ENCODE measurements at places on chromosomes 1 and 21.
A peak's percentile ranks its signal among the peaks of the same experiment; 100 is the strongest.

GRCh38 chr21:21057349-21058062 is 59.3 kb downstream of the NCAM2 start:
- DNase-seq, result no peak

DNA sequence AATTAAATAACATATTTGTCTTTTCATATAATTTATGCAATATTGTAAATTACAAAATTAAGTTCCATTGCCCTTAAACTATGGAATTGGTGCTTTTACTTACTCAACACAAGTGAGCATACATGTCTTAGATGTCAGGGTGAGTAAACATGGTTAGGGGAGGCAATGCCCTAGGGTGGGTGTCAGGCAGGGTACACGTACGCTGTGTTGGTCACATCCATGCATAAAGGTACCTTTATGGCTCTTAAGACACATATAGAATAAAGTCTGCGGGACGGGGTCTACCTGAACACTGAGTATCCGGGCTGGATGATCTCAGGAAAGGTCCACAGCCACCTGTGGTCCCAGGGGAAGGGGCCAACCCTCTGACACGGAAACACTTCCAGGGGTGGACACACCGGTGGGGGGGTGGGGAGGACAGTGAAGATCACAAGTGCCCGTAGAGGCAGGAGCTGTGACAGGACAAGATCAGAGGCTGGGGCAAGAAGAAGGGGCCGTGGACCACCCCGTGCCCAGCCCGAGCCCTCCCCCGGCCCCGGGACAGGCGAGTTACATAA is 720 bp downstream of the LIN9 start:
- DNase-seq, result peak; percentile 23

DNA sequence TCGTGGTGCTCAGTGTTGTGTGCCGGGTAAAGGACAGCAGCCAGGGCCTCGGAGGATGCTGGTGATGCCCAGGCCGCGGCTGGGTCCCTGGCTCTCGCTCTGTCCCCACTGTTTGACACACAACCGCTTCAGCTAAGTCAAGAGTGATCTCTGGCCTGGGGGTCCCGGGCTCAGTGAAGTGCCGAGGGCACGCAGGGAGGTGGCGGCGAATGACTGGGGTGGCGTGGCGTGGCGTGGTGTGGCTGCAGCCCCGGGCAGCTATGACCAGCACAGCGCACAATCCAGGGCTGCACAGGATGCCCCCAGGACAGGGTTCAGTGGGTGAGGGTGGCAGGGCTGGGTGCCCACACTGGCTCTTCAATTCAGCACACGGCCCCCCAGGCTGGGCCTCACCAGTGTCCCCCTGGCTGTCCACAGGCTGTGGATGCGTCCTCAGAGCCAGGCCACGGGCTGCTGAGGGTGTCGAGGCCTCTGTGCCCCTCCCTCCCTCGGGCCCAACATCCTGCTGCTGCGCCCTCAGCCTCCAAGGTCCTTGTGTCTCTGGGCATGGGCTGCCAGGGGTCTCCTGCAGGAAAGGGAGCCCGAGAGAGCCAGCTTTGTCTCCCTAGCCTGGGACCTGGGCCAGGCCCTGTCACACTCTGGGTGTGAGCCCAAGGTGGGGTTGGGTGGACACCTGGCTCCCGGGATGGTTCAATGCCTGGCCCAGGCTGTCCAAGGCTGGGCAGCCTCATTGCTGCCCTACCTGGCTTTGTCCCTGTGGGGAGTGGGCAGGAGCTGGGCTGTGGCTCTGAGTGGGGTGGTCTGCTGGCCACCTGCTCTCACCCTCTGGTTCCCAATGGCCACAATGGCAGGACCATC is 12.0 kb upstream of the SKI start:
- DNase-seq, result no peak

DNA sequence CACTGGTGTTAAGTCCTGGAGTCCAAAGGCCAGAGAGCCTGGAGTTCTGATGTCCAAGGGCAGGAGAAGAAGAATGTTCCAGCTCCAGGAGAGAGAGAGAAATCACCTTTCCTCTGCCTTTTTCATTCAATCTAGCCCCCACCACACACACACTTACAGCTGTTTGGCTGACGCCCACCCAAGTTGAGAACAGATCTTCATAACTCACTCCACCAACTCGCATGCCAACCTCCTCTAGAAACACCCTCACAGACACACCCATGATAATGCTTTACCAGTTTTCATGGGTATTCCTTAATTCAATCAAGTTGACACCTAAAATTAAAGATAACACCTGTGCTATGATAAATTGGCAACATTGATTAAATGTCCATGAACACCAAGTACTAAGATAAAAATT is 42.0 kb downstream of the MNDA start:
- no peak for DNase-seq

- no peak for DNase-seq
These were observed 41.2 kb downstream of the NME7 start for GRCh38 chr1:169326261-169326955.

DNA sequence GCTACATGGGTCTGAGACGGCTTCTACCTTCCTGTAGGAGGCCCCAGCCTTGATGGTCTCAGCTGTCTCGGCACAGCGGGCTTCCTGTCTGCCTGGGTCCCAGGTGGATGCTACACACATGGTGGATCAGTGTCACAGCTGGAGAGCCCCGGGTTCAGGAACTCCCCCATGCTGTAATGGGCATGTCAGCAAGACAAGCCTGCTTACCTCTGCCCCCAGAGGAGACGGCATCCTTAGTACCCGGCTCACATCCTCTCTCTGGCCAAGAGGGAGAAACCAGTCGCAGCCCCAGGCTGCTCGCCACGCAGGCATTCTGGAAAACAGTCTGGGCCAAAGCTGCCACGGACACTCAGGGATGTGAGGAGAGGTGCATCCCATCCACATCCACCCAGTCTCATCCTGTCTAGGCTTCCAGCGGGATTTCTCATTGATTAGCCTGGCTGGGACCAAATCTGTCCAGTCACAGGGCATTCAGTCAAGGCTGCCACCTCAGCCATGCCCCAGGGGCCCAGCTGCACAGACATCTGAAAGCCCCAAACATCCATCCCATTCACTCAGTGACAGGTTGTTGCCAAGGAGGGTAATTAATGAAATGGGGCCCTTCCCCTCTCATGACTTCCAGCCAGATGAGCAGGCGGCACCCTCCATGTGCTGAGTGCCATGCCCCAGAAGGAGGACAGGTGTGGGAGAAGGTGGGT is 10.5 kb downstream of the SNAP47 start:
- no peak for DNase-seq

DNA sequence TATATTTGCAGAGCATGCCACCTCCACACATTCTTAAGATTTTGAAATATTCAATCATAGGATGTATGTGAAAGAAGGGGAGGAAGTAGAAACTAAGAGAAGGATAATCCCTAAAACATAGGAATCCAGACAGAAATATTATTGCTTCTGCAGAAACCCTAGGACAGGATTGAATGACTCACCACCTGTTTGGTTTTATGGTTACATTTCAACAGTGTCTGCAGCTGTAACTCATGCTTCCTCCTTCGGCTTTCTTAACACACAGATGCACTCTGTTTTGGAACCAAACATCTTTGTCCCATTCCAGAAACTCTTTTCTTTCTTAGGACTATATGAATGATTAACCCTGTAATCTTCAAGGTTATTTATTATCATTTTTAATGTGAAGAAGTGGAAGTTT is 20.7 kb downstream of the RGS7 start:
- DNase-seq, result no peak

GRCh38 chr1:91575909-91576519 is 75.4 kb downstream of the CDC7 start:
- DNase-seq, result no peak

DNA sequence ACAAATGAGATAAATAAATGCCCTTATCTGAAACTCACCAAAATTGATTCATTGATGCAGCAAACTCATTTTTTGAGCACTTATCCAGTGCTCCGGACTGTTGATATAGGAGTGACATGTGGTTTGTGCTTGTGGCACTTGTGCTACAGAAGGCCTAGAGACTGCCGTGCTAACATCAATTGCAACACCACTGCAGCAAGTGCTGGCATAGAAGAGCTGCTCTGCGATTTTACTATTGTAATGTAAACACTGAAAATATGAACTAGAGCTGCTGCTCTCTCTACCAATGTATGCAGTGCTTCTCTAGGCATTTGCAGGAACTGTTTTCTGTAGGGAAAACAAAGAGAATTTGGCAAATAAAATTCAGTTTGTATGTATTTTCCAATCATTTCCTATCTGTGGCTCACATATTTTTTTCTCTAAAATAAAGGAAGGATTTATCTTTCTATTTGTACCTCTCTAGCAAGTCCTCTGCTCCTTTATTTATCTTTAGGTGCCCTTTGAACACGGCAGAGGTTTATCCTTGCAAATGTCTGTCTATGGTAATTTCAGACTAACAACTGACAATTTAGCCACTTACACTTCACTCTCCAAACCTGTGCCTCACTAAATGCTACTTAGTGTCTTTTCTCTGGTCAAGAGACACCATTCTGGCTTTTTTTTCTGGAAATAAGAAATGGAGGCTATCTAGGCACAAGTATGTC is 409.5 kb upstream of the ADGRL2 start:
- peak; percentile 12 for DNase-seq

DNA sequence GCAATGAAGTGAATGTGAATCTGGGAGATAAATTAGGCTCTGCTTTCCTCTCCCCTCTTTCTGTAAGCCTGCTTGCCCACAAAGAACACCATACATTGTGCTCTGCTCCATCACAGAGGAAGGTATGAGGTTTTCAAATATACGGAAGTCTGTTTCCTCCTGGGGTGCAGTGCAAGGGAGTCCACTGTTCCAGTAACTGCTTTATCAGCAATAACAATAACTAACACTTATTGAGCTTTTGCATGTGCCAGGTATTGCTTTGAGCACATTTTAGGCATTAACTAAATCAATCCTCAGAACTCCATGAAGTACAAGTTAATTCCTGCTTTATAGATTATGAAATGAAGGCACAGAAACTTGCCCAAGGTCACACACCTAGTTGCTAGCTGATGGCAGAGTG is 10.0 kb downstream of the LTN1 start:
- DNase-seq, result no peak

DNA sequence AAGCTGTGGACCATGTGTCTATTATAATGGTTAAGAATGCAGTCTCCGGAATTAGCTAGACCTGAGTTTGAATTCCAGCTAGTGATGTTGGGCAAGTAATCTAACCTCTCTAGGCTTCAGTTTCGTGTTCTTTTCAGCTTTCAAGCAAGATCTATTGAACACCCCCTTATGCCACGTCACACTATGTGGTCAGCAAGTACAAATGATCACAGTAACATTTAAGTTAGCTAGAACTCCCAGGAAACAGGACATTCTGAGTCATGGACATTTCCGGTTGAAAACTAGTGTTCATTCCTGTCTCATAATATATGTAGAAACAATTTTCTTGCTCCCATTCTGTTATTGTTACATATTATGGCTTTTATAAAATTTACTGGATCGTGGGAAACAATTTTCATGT is 34.0 kb upstream of the NHLH2 start:
- no peak for DNase-seq

- no peak for DNase-seq
These were observed 12.1 kb upstream of the DIPK1A start for GRCh38 chr1:92973203-92973897.

DNA sequence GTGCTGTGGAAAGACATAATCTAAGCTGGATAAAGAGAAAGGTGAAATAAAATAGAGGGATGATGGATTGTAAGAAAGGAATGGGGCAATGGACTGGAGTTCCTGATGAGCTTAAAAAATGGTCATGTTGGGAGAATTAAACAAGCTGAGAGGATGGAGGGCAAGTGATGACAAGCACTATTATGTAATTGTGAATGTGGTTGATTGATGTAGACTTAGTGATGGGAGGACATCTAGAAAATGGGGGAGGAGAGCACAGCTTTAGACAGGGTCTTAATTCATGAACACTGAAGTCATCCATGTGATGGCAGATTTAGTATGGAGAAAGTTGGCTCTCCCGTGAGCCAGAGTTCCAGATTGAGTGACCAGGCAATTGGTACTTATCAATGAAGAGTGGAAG is 29.0 kb downstream of the DNAH14 start:
- no peak for DNase-seq

GRCh38 chr1:212290608-212291007 is 5.4 kb downstream of the PPP2R5A start:
- no peak for DNase-seq

GRCh38 chr1:109193653-109194590 is 19.8 kb upstream of the SARS1 start:
- DNase-seq, result peak; percentile 26

- no peak for DNase-seq
These were observed 335.0 kb downstream of the MATN1 start for GRCh38 chr1:30388386-30388785.

- peak; percentile 67 for DNase-seq
These were observed 33.8 kb downstream of the RSPH1 start for GRCh38 chr21:42461881-42462877.

GRCh38 chr1:36212782-36213181 is 11.5 kb upstream of the THRAP3 start:
- DNase-seq, result no peak

DNA sequence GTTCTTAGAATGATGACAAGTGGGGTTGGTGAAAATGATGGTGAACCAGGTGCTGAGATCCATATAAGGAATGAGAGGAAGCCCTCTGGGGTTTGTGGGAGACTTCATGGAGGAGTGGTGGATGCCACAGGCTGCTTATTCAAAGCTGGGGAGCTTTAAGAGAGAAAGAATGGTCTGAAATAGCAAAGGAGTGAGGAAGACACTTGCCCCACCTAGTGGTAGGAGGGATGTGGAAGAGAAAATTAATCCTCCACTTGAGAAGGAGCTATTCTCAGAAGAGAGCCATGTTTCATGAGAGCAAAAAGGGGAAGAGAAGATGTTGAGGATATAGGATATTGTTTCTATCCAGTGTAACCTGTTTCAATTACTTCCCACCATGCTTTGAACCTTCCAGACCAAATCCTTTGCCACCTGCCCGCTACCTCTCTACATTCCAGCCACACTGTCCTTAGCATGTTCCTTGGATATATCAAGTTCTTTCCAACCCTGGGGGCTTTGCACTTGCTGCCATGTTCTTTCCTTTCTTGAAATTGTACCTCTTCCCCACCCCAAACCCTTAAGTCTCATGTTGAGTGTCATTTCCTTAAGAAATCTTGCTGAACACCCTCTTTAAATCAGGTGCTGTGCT is 19.6 kb upstream of the ZNF648 start:
- DNase-seq, result peak; percentile 38

DNA sequence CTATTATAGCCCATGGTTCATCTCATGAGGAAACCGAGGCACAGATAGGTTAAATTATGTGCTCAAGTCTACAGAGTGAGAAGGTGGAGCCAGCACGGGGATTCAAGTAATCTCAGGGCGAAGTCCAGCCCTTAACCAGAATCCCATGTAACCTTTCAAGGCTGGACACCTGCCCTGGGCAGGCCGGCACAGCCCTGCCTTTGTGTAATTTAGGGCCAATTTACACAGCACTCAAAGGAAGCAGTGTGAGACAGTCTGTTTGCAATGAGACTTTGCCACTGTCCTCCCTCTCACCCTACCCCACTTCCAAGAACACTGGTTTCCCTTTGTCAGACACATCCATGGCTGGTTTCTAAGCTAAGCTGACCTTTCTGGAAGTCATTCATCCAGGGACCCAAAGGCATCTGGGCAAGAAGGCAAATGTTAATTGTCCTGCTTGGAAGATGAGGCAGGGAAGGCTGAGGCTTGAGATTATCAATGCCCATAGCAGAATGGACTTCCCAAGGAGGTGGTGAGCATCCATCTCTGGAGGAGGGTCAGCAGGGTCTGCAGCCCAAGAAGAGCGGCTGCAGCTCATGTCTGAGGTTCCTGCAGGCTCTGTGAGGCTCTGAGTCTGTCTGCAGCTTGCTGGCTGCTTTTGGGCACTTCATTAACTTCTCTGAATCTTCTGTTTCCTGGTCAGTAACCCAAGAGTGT is 159.2 kb downstream of the TRABD2B start:
- DNase-seq, result no peak
